ENCODE measurements at places on chromosomes 1 and 21.

DNA sequence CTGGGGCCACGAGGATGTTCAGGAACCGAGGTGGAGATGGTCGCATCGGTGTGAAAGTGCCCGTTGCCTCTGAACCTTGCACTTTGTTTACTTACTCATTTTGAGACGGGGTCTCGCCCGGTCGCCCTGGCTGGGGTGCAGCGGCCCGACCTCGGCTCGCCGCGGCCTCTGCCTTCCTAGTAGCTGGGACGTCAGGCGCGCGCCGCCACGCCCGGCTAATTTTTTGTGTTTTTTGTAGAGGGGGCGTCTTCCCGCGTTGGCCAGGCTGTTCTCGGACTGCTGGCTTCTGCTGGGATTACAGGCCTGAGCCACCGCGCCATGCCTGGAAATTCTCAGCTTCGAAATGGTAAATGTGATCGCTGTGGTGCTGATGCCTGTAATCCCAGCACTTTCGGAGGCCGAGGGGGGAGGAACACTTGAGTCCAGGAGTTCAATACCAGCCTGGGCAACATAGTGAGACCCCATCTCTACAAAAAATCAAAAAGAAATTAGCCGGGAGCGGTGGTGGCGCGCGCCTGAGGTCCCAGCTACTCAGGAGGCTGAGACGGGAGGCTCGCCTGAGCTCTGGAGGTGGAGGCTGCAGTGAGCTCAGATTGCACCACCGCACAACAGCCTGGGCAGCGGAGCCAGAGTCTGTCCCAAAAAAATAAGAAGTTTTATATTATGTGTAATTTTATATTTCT, 684 bp upstream of the MRPL20 start:
- no peak for DNase-seq

DNA sequence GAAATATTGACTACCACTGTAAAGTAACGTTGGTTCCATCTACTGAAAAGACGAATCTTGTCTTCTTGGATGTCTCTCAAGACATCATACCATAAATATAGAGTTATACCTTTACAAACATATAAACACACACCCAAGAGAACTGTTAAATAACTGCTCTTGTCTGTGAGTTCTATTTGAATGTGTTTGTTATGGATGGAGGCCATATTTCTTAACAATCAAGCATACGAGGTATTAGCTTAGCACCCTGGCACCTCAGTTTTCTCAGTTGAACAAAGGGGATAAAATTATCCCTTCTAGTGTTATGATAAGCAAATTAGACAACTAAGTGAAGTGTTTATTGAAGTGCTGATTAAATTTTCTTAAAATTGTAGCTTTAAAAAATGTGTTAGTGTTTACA, 336.6 kb upstream of the ZRANB2 start:
- no peak for DNase-seq

DNA sequence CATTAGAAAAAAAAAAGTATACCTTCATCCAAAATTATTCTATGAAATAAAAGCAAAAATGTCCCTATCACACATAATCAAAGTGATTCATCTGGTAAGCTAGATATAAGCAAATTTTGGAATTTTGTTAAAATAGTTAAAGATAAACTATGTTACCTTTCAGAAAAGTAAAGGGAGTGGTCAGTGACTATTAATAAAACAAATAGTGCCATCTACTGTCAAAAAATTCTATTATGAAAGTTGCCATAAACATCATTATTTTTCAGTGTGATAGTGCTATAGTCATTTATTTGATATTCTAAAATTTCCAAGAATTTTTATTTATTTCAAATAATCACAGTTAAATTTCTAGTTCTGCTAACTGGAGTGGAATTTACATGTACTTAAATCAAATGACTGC, 803.7 kb downstream of the KCNT2 start:
- DNase-seq, result no peak

- no peak for DNase-seq
These were observed 362.5 kb downstream of the PBX1 start for GRCh38 chr1:164921493-164921892.

DNA sequence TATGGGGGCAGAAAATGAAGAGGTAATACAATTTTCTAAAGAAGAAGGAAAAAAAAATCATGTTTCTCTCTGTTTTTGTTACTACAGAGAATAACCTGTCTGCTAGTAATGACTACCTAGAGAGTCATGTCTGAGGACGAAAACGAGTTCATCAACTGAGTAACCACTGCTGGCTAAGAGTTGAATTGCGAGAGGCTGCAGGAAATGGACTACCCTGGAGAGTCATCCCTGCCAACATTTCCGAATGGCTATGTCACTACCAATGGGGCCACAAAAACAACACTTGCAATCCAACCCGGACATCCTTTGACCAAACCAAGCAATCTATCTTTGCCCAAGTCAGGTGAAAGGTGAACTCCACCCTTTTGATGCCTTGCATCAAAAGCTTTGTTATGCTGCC, 120.6 kb downstream of the FCRL5 start:
- DNase-seq, result no peak

- DNase-seq, result peak; percentile 47
These were observed 50.5 kb upstream of the PPP2R5A start for GRCh38 chr1:212234431-212235395.

GRCh38 chr1:29939079-29939478, 702.8 kb downstream of the PTPRU start:
- DNase-seq, result no peak

Measured in GM13977 (cell line).